Tongue (tissue), 3 donors: ENCODE measurements at places on chromosomes 2 and 18.

- peak; percentile 63 for DNase-seq
These were observed 706 bp downstream of the UBXN2A start for GRCh38 chr2:23940718-23941620.

GRCh38 chr2:241035142-241035817, 36.9 kb downstream of the SNED1 start:
- peak; percentile 4 for DNase-seq

- no peak for DNase-seq
These were observed 1091.5 kb upstream of the GYPC start for GRCh38 chr2:125564471-125564870.

DNA sequence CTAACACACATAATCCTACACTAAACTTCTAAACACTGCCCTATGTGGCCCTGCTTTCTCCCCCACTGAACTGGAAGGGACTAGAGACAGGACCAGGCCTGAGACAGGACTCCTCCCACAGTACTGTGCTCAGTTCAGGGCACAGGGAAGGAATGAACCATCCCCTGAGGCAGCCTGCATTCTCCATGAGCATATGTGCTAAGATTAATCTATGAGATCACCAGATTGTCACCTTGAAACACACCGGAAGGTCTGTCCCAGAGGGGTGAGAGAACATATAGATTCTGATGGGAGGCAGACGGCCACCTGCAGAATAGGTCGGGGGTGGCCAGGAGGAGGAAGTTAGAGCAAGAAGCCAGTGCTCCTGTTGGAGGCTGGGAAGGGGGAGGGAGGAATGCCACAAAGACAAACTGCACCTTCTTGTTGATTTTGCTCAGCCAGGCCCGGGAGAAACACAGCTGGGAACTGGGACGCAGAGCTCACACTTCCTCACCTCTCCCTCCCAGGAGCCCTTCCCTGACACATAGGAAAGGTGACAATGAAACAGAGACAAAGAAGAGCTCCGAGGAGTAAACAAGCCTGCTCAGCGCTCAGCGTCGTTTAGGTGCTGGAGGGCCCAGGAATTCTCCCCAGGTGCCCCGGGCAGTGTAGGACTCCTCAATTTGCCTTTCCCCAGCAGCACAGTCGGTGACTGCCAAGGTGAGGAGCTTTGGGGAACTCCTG, 52.1 kb downstream of the ZBTB7C start:
- peak; percentile 51 for DNase-seq

- DNase-seq = no peak
These were observed 42.8 kb upstream of the MAL start for GRCh38 chr2:94982675-94983074.

DNA sequence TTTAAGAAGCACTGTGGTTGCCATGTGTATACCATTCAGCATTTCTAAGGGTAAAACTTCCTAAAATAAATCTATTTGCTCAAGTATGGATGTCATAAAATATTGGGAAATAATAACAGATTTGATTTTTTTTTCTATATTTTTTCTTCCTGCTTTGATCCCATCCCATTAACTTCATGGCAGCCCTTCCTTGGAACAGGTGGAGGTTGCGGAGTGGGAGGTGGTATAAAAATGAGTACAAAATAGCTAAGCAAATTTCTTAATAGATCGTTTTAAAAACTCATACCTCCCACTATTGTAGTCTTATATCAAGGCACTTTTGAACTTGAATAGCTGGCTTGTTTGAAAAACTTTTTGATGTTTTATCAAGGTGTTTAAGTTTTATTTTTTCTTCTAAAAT, 152.1 kb upstream of the KYNU start:
- DNase-seq = no peak

GRCh38 chr2:67846370-67847070, 216.3 kb downstream of the C1D start:
- peak; percentile 96 for DNase-seq

GRCh38 chr2:26742048-26742770, 21.9 kb upstream of the SLC35F6 start:
- peak; percentile 78 for DNase-seq

GRCh38 chr2:135530313-135531230, at the start of gene ZRANB3:
ZRANB3 (minus strand) TSS chr2:135531218.
- DNase-seq = peak; percentile 99

DNA sequence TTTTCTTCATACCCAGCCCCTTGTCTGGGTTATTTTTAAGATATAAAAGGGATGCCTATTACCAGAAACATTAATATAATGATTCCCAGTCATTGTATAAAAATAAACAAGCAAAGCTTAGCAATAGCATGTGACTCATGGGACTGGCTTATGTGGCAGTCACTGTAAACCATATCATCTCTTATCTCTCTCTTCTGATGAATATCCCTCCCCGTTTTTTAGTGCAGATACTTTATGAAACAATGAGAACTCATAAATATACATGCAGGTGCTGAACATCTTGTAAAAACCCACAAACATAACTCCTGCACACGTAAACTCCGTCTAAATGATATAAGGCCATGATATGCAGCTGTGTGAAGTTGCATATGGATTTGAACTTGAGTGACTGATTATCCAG, 154.9 kb downstream of the MGAT5 start:
- DNase-seq = no peak

- DNase-seq = no peak
These were observed 90.9 kb upstream of the ID2 start for GRCh38 chr2:8590938-8591337.

DNA sequence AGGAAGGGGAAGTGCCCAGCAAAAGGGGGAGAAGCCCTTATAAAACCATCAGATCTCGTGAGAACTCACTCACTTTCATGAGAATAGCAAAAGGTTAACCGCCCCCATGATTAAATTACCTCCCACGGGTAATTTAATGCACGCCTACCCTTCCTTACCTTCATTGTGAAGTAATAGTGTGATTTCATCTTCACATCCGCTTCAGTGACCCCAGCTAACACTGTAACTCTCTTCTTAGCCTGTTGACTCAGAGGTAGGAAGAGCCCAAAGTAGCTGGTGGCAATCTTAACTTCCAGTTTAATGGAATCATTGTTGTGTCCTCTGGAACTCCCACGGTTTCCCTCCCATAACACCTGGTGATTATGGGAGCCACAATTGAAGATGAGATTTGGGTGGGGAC, 120.5 kb downstream of the GULP1 start:
- no peak for DNase-seq

DNA sequence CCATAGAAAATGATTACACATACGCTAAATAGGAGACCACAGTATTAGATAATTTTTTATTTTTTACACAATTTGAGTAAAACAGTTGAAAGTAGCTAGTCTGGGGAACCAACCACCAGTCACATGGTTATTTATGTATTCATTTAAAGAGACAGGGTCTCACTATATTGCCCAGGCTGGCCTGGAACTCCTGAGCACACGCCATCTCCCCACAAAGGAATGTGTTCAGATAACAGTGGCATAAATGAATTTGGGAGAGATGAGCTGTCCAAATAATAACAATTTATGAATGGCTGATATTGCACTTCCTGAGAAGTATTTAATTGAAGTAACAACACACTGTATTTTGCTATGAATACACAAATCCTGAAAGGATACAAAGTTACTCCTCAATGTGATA, 39.7 kb downstream of the KIDINS220 start:
- no peak for DNase-seq

DNA sequence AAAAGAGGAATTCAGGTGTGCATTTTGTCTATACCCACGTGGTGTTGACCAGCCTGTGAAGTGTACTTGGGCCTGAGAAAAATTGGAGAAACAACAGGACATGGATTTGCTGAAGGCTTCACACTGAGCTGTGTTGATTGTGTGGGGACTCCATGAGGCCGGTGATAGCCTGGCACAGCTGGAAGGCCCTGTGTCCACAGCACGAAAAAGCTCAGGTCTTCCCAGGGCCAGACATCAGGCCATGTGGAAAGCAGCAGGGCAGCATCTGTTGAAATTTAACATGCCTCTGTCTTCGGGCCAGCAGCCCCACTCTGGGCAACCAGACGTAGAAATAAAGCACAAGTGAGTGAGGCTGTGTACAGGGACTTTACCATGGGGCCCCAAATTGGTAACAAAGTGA, 84.1 kb downstream of the HS6ST1 start:
- DNase-seq = peak; percentile 6

- peak; percentile 48 for DNase-seq
These were observed 73.6 kb downstream of the BOD1L2 start for GRCh38 chr18:57220480-57220879.

DNA sequence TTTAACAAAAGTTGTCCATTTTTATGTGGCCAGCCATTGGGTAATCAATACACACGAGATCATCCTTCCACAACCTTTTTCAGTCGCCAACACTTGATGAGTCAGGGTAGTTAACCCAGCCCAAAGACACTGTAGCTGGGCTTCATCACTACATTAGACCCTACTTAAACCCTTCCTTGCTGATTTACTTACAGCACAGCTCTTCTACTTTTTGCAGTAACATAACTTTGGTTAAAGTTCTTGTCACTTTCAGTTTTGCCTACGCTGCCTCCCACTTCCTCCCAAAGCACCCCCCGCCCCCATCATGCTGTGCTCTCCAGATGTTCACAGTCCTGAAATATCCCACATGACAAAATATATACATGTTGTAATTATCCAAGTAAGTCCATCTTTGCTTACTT, 103.6 kb downstream of the CDK15 start:
- peak; percentile 52 for DNase-seq

- no peak for DNase-seq
These were observed 76.4 kb downstream of the LTBP1 start for GRCh38 chr2:33022989-33023727.

DNA sequence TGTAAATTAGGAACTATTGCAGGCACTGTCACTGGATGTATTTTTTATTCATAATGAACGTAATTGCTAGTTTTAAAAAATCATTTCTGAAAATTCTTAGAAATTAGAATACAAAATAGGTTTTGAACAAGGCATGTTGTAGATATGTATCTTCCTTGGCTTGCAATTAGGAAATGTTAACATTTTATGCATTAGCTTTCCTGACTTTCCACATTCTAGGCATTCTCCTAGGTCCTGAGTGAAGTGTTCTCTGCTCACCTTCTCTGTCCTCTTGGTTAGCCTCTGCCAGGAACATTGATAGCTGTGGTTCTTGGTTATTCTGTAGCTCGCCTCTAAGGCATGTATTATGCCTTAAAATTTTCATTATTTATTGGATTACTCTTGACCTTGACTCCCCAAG, 130.3 kb downstream of the FHOD3 start:
- DNase-seq = no peak

- DNase-seq = peak; percentile 78
These were observed 316.4 kb downstream of the DSEL start for GRCh38 chr18:67199993-67200617.

GRCh38 chr2:120283649-120284048, 31.0 kb downstream of the RALB start:
- DNase-seq = no peak

DNA sequence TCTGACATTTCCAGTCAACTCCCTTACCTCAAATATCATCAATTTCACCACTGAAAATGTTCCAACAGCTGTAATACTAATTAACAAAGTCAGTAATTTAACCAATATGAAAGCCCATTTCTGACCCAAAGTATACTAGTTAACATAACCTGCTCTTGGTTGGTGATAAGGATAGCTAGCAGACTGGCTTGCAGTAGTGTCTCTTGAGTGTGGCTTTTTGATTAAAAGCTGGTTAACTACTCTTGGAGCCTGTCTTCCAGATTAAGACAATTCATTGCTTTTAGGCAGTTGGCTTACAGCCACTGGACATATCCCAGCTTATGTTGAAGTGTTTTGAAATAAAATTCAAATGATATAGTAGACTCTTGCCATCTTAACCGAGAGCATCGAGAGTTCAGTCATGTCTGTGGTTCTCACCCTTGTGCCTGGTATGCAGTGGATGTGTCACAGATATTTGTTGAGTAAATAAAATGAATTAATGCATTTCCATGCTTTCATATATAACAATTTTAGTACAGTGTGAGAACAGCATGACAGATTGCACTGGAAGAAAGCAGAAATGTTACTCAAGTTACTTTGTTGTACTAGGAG, 158.1 kb downstream of the TANC1 start:
- no peak for DNase-seq

DNA sequence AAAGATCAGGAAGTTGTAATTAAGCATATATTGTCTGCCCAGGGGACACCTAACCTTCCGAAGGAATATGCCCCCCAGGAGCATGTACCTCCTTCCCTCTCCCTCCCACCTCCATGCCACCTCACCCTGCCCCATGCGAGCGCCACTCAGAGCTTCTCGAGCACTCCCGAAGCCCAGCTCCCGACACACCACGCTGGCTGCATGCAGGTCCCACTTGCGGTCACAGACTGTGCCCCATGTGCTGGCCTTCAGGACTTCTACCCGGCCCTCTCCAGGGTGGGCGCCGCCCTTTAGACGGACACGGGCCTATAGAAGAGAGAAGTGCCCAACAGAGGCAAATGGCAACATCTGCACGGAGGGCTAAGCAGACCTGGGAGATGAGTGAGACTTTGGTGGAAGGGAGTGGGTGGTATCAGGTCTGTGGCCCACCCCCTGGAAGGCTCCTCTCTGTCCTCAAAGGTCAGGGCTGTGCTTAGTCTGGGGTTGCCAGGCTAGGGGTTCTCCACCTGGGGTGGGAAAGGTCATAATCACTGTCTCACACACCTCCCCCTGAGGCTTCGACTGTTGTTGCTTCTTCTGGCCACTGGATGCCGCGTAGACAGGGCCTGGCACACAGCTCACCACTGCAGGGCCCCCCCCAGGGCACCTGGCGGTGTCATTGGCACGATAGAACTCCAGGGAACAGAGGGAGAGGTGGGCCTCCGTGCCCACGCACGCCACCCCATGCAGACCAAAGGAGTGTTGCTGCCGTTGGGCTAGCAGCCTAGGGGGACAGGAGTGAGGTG, 6.6 kb downstream of the HTRA2 start:
- DNase-seq = no peak

DNA sequence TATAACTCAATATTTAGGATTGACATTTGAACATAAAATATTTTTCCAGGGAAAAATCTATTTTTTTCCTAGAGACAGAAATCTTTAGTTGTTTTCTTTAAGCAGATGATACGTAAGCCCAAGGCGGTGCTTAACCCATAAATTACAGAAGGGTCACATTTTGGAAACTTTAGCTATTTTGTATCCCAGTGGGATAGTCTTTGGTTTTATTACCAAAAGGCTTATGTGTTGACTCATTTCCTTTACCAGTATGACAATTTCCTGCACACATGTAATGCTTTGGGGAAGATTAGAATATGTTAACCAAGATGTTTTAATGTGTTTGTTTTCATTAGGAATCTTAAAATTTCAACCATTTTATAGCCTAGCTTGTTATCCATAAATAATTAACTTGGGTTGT, 24.8 kb downstream of the DYNC1I2 start:
- DNase-seq = no peak

DNA sequence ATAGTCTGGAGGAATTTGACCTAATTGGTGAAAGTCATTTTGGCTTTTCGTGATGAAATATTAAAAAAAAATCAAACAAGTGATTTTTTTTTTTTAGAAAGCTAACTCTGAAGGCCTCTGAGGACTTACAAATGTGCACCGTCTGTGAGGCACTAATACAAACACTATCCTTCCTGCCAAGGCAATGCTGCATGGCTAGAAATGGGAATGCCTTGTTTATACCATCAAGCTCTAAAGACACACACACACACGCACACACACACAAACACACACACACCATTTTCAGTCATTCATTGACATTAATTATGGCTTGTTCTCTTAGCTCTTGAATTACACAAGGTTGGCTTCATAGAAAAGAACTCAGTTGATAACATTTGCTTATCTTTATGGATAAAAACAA, 1242.0 kb upstream of the ACVR2A start:
- no peak for DNase-seq

- no peak for DNase-seq
These were observed 342.6 kb downstream of the CELF4 start for GRCh38 chr18:37222999-37223378.

GRCh38 chr2:144595686-144596072, 75.8 kb upstream of the ZEB2 start:
- DNase-seq = no peak

GRCh38 chr2:240393831-240394410, 41.5 kb upstream of the GPC1 start:
- DNase-seq = no peak
